CD4-positive, alpha-beta T cell treated with Interleukin-2 at 100 ng/mL for 4 hours (primary cell): ENCODE measurements at places on chromosomes 4 and X.
A peak's percentile ranks its signal among the peaks of the same experiment; 100 is the strongest.

- no peak for DNase-seq
Observed at GRCh38 chr4:68953056-68953596, 1.5 kb upstream of the UGT2A3 start.

DNA sequence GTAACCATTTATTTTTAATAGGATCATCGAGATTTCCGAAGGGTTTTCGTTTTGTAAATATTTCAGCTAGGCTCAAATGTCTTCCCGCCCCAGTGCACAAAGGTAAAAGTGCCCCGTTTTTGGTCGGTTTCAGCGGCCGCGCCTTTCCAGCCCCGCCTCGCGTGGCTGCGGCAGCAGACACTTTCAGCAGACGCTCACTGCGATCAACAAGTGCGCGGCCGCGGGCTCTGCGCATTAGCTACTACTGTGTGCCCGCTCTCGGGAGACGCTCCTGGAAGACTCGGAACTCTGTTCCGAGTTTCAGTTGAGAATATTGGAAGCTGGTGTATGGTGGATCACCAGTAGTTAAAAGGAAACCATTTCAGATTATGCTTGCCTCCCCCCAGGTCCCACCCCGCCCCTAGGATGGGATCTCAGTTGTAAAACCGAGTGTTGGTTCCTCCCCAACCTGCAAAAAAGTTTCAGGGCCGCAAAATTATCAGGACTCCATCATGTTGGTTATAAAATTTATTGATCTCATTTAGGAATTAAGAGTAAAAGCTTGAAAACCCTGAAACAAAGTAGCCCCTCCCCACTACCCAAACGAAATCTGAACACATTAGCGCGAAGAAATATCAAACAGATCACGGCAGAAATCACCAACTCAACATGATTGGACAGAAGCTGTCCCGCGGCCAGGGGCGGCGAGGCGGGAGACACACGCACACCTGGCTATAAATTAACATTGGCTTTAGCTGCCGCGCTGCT is 2.2 kb downstream of the SOX3 start:
- no peak for DNase-seq

DNA sequence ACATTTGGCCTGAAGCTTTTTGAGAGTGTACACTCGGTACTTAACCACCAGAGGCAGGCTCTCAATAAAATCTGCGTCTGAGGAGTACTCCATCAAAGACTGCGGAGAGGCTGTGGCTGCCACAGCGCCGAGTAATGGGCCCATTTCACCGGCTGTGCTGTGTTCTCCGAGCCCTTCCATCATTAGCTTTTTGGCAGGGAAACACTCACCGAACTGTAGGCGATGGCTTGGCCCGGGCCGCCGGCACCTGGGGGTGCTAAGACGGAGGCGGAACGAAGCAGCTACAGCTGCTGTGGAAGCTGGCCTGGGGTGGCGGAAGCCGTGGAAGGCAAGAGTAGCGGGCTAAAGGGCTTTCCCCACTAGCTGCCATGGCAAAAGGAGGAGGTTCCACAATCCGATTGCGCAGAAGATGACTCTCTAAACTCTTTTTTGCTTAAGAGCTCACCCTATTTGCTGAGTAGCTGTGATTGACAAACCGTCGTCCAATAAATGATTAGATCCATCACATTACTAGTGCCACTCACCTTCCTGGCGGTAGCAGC is 48.5 kb upstream of the PABPC1L2A start:
- DNase-seq, result no peak

DNA sequence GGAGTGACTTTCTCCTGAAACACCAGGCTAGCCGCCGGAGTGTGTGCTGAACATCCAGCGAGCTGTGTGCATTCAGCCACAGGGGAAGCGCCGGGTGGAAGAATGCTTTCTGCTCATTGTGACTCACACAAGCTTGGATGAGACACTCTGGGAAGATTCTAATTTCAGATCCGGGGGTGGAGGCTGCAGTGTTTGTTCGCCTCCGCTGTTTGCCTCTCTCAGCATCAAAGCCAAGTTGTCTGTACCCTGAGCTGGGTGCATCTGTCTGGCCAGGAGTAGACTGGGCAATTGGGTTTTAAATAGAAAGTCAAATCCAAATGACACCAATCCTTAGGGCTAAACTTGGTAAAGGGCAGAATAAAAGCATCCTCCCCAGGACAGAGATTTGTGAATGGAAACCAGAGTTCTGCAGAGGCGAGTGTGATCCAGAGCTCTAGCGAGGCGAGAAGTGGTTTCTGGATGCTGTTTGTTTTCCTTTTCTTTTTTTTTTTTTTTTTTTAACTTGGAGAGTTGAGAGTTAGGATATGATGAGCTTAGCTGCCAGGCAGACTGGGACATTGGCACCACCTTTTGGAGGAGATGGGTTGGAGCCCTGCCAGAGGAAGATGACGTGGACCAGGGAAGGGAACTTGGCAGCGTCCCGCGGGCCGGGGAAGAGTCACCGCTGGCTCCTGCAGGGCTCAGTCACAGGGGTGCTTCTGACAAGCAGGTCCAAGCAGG is 196.0 kb upstream of the PSAPL1 start:
- no peak for DNase-seq

DNA sequence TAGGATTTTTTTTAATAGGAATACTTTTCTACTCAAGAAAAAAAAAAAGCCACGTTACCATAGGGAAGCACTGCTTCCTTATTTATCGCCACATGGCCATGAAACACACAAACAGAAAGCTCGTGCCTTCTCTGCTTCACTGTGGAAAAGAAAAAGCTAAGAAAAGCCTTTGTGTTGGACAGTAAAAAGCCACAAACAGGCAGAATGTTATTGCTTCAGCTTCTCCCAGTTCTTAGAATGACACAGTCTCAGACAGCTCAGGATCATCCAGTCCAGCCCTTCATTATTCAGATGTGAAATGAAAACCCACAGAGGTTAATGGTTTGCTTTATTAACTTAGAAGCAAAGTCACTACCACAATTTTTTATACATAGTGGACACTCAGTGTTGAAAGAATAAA is 181.6 kb upstream of the NOCT start:
- DNase-seq, result no peak

- DNase-seq, result no peak
Observed at GRCh38 chrX:65696613-65697012, 29.2 kb downstream of the MSN start.

DNA sequence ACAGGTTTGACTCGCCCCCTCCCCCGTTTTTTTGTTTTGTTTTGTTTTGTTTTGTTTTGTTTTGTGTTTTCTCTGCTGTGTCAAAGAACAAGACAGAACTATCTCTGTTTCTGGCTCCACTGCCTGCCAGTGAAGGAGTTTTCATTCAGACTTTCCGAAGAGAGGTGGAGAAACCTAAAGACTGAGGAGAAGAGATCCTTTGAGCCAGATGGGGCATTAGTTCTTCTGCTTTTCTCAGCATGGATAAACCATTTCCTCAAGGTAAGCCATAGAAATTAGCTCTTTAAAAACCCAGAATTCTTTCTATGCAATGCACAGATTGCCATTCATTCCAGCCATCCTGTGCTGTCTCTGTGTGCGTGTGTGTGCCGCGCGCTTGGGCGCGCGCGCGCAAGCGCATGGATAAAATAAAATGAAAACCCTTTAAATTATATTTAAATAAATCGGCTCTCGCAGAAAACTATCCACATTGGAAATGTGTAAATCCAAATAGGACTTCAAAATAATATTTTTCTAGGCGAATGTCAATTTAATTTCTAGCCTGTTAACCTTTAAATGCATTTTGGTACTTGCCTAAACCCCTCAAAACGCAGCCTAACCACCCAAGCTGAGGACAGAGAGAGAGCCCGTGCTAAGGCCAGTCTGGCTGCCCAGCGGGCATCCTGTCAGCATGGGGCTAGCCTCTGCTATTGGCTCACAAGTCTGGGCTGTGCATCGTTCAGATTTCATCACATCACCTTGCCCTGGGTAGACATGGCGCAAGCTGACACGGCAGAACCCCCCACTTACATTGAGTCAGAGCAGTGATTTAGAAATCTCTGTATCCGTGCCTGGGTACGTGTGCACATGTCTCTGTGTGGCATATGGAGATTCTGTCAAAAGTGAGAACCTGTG is 113.0 kb upstream of the VAMP7 start:
- DNase-seq, result no peak

DNA sequence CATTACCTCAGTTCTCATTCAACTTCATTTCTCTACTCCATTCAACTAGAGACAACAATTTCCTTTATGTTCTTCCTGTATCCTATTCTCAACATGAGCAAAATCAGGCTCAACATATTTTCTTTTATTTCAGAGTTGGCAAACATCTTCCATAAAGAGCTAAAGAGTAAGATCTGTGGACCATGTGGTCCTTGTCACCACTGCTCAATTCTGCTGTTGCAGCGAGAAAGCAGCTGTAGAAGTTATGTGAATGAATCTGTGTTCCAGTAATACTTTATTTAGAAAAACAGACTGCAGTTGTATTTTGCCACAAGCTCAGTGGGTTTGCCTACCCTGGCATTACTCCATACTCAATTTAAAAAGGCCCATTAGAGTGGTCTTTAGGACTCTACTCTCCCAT is 2057.3 kb downstream of the ARAP2 start:
- no peak for DNase-seq

GRCh38 chr4:169958629-169959028 is 67.6 kb downstream of the MFAP3L start:
- no peak for DNase-seq

GRCh38 chr4:54819034-54819433 is 161.3 kb downstream of the KIT start:
- no peak for DNase-seq

DNA sequence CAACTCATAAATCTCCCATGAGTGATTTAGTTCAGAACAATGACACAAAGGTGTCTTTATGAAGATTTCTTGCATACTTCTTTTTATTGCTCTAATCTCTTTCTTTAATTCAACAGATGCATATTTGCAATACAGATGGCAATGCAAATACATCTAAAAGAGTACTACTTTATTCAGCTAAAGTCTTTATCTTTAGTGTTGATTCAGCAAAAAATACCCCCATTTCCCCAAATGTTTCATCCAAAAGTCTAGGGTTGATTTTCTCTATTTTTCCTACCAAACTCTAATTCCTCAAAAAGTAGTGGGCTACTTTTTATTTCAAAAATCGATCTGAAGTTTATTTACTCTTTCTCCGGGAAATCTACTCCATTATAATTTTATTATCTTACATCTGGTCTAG is 1055.2 kb downstream of the STIM2 start:
- no peak for DNase-seq

GRCh38 chr4:38869511-38869910 is 1.9 kb downstream of the FAM114A1 start:
- no peak for DNase-seq

GRCh38 chr4:113837397-113837796 is 75.9 kb upstream of the CAMK2D start:
- DNase-seq, result no peak

DNA sequence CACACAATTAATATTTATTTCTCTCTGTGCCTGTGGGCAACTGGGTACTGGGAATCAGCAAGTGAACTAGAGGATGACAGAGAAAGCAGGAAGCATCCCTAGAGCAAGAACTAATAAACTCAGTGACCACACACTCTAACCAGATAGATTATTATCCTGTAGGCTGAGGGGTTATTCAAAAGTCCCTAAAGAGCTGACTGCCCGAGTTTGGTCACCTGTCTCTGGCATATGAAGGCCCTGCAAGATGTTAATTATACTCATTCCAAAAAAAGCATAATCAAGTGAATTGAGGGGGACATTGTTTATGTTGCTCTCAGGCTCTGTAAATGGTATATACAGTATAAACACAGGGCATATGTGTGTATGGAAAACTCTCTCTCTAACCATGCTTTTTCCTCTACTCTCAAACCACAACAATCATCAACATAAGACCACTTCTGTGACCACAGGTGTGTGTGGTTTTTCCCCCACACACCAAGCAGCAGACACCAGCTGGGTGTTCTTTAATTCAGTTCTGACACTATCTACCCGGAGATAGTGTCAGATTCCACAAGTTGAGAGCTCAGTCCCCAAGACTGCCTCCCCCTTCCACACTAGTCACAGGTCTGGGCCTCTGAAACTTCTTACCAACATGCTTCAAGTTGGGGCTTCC is 6.2 kb upstream of the HPSE start:
- DNase-seq, result peak; percentile 24
